ENCODE measurements at places on chromosomes 5 and 9.

DNA sequence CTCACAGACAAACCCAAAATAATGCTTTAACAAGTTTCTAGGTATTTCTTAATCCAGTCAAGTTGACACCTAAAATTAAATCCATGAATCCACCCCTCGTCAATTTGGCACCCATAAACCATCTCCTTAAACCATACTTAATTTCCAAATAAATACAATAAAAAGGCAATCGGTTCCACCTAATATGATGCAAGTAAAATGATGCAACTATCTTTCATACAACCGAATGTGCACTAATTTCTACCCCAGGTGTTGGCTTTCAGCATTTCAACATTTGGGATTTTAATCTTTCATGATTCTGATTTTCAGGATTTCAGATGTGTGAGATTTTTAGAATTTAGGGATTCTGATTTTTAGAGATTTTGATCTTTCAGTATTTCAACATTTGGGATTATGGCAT, 17.3 kb downstream of the PRKAA1 start:
- DNase-seq, result no peak

- DNase-seq, result no peak
These were observed 10.0 kb upstream of the MATR3 start for GRCh38 chr5:139283252-139284166.

DNA sequence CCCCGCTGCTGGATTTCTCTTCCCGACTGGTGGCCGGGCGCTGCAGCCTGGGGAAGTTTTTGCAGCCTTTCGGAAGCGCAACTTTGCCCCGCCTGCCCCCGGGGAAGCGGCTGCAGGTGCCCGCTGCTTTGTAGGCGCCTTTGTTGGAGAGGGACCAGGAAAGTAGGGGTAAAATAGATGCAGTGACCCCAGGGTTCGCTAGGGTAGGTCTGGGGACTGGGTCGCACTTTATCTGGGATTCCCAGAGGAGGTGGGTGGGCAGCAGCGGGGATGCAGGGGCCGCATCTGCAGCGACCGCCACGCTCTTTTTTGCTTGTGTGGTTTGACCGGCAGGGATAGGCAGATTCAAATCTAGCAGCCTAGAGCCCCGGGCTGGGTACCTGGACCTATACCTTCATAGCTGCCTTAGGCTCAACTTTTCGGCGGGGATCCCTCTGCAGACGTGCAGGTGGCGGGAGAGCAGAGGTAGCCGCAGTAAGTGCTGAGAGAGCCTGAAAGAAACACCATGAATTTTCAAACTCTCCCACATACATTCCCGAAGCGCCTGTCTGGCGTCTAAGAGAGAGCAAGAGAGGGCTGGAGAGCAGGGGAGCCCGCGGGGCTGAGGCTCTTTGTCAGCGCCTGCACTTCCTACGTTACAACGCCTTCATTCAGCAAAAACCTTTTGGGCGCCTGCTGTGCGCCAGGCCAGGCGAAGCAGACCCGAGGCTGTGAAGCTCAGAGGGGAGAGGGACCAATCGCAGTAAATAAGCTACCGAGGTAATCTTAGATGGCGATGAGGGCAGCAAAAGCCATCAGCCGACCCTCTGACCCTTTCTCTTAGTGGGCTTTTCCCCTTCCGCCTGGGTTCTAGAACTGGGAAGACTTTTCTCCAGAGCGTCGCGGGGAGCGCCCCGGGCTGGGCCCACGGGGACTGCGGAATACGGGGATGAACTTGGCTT, 642 bp downstream of the SV2C start:
- peak; percentile 74 for DNase-seq

GRCh38 chr9:115002371-115003120, 72.2 kb upstream of the TNFSF8 start:
- DNase-seq, result no peak

DNA sequence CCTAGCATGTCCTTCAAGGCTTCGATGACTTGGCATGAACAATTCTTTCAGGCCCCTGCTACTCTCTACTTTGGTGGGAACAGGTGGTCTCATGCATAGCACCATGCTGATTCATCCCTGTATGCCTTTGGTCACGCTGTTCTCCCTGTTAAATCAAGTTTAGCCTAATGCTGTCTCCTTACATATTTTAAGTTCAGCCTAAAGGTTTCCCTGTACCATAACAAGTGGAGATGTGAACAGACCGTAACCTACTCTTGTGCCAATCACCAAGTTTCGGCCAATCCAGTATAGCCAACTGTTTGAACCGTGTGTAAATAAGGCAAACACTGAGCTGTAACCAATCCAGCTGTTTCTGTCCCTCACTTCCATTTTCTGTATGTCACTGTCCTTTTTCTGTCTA, 8.0 kb downstream of the GAS1 start:
- DNase-seq, result no peak

DNA sequence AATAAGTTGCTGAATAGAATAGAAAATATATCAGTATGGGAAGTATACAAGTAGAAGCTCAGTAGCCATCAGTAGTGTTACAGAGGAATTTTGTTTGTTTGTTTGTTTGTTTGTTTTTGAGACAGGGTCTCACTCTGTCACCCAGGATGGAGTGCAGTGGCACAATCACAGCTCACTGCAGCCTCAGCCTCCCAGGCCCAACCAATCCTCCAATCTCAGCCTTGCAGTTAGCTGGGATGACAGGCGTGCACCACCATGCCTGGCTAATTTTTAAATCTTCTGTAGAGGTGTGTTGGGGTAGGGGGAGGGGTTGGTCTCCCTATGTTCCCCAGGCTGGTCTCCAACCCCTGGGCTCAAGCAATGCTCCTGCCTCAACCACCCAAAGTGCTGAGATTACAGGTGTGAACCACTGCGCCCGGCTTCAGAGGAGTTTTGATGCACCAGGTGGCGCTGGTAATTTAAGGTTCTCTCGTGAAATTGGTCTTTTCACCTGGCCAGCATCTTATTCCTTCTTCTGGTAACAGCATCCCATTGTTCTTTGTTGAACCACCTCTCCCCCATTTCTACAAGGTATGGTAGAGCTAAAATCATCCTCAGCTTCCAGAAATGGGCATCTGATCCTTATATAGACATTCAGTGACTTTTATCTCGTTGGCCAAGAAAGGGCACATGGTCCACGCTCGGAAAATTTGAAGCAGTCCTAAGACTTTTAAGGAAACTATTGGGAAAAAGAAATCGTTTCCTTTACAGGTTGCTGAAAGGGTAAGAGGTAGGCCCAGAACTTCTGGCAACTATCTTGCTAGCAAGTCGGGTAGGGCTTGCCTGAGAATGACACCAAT, 157.1 kb downstream of the ARRDC3 start:
- peak; percentile 77 for DNase-seq

GRCh38 chr9:78089111-78089510, 57.5 kb upstream of the GNAQ start:
- no peak for DNase-seq

DNA sequence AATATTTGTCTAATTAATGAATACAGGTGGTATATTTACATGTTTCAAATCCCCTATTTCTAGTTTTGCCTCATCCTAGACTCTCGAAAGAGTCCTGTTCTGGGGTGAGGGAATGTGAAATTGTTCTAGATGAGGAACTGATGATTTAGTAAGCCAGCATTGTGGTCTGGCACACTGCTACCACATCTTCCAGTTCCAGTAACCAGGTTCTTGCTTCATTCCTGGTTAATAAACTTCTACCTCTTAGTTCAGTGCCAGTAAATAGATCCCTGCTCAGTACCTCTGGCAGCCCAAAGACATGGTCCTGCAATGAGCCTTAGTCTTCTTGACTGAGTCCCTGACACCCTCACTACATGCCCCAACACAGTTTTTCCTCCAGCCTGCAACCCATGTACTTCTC, 207.7 kb downstream of the SREK1 start:
- DNase-seq, result no peak

DNA sequence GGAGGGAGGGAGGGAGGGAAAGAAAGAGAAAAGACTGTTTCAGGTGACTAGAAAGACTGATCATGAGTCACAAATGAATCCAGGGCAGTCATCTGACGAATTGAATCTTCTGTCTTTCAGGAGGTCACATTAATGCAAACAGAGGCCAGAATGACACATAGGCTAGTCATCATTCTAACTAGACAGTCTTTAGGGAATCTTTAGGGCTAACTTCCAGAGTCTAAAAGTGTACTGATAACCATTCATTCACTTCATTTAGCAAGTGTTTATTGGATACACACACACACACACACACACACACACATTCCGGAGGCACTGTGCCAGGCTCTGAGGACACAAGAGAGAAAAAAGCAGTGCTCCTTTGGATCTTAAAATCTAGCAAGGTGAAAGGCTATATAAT, 156.7 kb downstream of the EBF1 start:
- no peak for DNase-seq

GRCh38 chr5:61120534-61120933, 41.7 kb downstream of the SMIM15 start:
- no peak for DNase-seq

- no peak for DNase-seq
These were observed 30.5 kb downstream of the NTRK2 start for GRCh38 chr9:84699984-84700383.

DNA sequence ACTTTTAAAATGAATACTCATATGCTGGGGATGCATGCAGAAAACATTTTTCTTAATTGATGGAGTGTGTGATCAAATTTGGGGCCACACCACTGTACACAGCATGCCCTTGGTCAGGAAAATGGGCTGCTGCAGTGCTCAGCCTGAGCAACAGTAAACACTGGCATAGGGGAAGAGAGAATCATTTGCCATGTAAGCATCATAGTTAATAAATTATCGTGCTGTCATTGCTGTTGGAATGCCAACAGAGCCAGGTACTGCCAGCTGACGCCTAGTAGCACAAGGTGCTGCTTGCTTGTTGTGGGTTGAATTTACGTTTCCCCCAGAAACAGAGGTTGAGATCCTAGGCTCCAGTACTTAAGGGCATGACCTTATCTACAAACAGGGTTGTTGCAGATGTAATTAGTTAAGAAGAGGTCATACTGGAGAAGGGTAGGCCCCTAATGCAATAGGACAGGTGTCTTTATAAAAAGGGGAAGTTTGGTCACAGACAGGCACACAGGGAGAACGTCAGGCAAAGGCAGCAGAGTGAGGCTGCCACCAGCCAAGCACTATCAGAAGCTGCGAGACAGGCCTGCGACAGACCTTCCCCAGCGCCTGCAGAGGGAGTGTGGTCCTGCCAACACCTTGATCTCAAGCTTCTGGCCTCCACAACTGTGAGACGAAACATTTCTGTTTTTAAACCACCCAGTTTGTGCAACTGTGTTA, 25.3 kb downstream of the DAP start:
- no peak for DNase-seq

DNA sequence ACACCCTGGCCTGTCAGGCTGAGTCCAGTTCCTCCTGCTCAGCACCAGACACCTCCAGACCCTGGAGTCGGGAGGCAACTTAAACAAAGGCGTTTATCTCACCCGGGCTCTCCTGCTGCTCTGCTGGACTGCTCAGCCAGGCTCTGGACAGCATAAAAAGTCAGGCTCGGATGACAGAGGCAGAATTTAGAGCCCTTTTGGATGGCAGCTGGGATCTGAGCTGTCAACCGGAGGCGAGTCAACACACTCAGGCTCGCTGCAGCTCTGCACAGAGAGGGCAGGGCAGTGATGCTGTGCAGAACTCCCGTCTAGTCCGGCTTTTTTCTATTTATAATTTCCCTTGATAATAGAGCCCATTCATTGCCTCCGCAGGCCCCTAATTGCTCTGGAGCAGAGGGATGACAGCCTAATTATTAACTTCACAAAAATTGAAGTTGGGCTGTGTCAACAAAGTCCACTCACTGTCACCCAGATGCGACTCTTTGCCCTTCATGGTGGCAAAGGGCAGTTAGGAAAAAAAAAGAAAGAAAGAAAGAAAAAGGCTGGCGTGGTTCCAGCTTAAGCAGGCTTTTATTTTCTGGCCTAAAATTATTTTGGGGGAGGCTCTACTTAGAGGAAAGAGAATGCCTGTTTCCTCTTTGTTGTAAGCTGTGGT, 37.6 kb downstream of the STC2 start:
- DNase-seq, result no peak

- no peak for DNase-seq
These were observed 23.5 kb upstream of the SMIM23 start for GRCh38 chr5:171762021-171762608.

- DNase-seq, result no peak
These were observed 10.3 kb downstream of the TNC start for GRCh38 chr9:115107701-115108100.

GRCh38 chr5:131068893-131069643, 96.0 kb downstream of the HINT1 start:
- DNase-seq, result no peak

GRCh38 chr9:1009101-1009707, 32.7 kb downstream of the DMRT3 start:
- DNase-seq, result peak; percentile 95

All from H1 (cell line).